Cerebellum (tissue), 4 donors: ENCODE measurements at places on chromosomes 16 and 17.

- no peak for DNase-seq
These were observed 631.9 kb upstream of the CA10 start for GRCh38 chr17:52790359-52790955.

- DNase-seq = peak; percentile 67
These were observed 53.7 kb downstream of the IQCK start for GRCh38 chr16:19771796-19772195.

- DNase-seq = no peak
These were observed 149.0 kb upstream of the PLCG2 start for GRCh38 chr16:81629896-81630634.

DNA sequence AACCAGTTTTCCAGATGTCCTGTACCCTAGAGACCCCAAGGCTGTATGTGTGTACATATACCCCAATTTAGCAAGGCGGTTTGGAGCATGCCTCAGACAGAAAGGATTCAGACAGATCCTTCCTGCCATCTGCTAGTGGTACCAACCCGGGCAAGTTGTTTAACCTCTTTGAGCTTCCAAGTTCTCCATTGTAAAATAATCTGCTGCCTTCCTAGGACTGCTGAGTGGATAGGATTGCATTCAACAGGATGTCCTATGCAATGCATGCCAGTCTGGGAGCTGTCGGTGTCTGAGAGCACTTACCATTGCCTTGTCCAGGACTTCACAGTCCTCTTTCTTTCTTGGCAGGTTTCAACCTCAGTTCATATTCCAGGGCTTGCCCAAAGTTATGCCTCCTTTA, 1.9 kb downstream of the CDH13 start:
- no peak for DNase-seq
